ENCODE measurements at places on chromosomes 6 and 20. TPM values are rescaled to one million over a fixed set of nuclear protein-coding genes. Genes with fewer than 3 reads are reported as not detected.

DNA sequence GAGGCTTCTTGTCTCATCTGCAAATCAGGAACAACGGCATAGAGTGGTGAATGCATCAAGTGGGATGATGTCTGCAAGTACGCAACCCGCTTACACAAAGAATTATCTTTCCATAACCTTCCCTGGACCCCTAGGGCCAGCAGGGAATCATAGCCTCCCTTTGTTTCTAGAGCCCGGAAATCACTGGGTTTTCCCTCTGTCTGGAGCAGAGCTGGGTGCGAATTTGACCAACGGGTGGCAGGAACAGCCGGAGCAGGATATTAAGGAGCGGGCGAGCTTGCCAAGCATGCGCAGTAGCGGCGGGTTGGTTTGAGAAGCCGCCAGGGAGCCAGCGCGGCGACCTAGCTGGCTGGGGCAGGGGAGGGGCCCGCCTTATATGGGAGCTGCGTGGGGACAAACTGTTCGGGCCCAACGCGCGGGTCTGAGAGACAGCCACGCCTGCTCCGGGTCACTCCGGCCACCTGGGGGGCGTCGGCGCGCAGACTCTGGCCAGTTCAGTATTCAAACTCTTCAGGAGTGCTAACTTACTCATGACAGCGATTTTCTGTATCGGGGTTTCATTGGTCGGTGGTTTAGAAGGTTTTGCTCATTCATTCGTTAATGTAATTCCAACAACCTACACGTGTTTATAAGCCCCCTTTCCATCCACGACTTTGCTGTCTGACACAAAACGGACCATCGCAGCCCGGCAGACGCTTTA, 1.6 kb upstream of the KIF16B start:
- H3K36me3 ChIP-seq, result no peaks in the 10 kb centered on the region
- peaks cover 6% of the 10 kb centered on the region for H3K4me1 ChIP-seq
- peak overlapping the region; percentile 22 for H3K27ac ChIP-seq
- DNase-seq, result peak; percentile 85
- H3K27me3 ChIP-seq, result no peaks in the 10 kb centered on the region

DNA sequence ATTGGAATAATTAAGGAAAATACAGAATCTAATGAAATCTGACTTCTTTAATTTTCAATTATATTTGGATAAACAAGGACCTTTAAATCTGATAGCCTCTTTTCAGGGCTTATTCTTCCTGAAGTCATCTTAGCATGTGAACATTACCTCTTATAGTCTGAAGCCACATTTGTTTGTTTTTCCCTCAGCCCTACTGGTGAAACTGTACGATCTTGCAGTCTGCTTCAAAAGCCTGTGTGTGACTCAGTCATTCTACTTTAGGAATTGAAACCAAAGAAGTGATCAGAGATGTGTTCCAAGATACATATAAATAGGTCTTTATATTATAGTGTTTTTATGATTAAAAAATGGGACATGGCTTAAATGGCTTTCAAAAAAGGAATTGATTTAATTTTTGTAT, 67.5 kb downstream of the MACROD2 start:
- no peaks in the 10 kb centered on the region for H3K27me3 ChIP-seq
- no peak for DNase-seq
- no peaks in the 10 kb centered on the region for H3K4me1 ChIP-seq
- H3K27ac ChIP-seq, result no peak overlapping the region

- peaks cover 60% of the 10 kb centered on the region for H3K27me3 ChIP-seq
- H3K27ac ChIP-seq, result no peak overlapping the region
- no peak overlapping the region for H3K4me3 ChIP-seq
- no peaks in the 10 kb centered on the region for H3K4me1 ChIP-seq
These were observed 8.3 kb downstream of the OR2H1 start for GRCh38 chr6:29465279-29465678.

DNA sequence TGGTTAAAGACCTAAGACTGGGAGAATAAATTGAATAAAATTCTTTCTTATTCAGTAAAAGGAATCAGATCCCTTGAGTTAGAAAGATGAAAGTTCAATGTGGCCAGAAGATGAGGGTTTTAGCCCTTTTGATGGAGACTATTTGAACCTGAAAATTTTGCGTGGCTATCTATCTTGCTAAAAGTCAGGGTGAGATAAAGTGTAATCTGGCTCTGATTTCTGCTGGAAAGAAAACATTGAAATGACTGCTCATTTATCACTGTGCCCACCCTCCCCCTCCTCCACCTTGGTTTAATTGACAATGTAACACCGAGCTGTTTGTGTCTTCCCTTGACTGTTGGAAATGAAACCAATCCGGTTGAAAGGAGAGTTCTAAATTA, 32.9 kb upstream of the TCF21 start:
- H3K27me3 ChIP-seq, result peaks cover 75% of the 10 kb centered on the region
- no peaks in the 10 kb centered on the region for H3K4me1 ChIP-seq
- no peaks in the 10 kb centered on the region for H3K36me3 ChIP-seq
- no peak overlapping the region for H3K4me3 ChIP-seq

DNA sequence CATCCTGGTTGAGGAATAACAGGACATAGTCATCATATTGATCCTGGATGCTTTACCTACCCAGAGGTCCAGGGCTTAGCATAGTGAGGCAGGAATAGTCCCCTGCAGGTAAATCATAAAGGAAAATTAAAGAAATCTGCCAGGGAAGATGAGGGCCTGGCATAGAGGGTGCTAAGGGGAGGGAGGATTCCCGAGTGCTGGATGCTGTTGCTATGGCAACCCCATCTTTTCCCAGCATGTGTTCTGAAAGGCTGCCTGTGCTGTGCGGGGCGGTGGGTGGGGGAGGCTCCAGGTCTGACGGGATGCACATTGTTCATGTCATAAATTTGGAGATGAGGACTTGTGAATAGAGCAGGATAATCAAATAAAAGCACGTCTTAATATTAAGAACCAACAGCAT, 212.6 kb upstream of the PCSK2 start:
- no peak overlapping the region for H3K27ac ChIP-seq
- no peaks in the 10 kb centered on the region for H3K27me3 ChIP-seq

Gene EFCAB8
- total RNA-seq, result 0.13 TPM

Gene MTO1
- 44.1 TPM for total RNA-seq

- no peak overlapping the region for H3K27ac ChIP-seq
- H3K27me3 ChIP-seq, result no peaks in the 10 kb centered on the region
- no peaks in the 10 kb centered on the region for H3K36me3 ChIP-seq
- H3K4me1 ChIP-seq, result no peaks in the 10 kb centered on the region
- H3K4me3 ChIP-seq, result no peak overlapping the region
These were observed 10.6 kb downstream of the FARS2 start for GRCh38 chr6:5271926-5272325.

- no peaks in the 10 kb centered on the region for H3K36me3 ChIP-seq
- H3K4me3 ChIP-seq, result no peak overlapping the region
- H3K27ac ChIP-seq, result no peak overlapping the region
- DNase-seq, result no peak
- no peaks in the 10 kb centered on the region for H3K27me3 ChIP-seq
- no peaks in the 10 kb centered on the region for H3K4me1 ChIP-seq
These were observed 105.5 kb downstream of the DLL1 start for GRCh38 chr6:170185175-170185978.

- no peak overlapping the region for H3K27ac ChIP-seq
- H3K36me3 ChIP-seq, result no peaks in the 10 kb centered on the region
- peaks cover 3% of the 10 kb centered on the region for H3K4me1 ChIP-seq
- peaks cover 78% of the 10 kb centered on the region for H3K27me3 ChIP-seq
- DNase-seq, result peak; percentile 32
- peak overlapping the region; percentile 58 for H3K4me3 ChIP-seq
These were observed 343 bp downstream of the SNAP91 start for GRCh38 chr6:83708546-83708969.

DNA sequence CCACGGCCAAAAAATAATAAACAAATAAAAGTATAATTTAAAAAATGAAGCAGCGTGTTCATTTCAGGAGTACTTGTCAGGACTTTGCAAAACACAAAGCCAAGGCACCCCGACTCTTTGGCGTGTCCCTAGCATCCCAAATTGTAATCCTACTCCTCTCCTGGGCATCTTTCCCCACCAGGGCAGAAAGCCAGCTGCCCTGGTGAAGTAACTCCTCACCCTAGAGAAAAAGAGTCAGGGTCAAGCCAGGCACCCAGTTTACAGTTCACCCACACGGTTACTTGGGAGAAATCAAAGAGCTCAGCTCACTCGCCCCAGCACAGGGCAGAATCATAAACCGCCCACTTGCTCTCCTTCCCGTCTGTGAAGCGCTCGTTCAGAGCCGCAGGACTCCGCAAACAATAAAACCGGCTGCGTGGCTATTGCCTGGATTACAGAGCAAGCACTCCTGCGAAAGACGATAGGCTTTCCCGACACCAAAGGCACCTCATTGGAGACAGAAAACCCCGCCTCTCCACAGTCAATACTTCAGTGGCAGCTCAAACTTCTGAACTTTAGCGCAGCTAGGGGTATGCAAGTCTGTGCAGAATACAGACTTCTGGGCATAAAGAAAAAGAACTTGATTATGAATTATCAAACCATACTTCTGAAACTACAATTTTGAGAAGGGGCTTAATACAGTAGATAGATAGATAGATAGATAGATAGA, 73.0 kb upstream of the NHSL1 start:
- H3K27me3 ChIP-seq, result no peaks in the 10 kb centered on the region
- H3K27ac ChIP-seq, result no peak overlapping the region
- peaks cover 28% of the 10 kb centered on the region for H3K4me1 ChIP-seq
- peak; percentile 94 for DNase-seq
- no peaks in the 10 kb centered on the region for H3K36me3 ChIP-seq

GRCh38 chr6:90369024-90369519, 72.4 kb upstream of the BACH2 start:
- no peaks in the 10 kb centered on the region for H3K36me3 ChIP-seq
- H3K4me1 ChIP-seq, result peaks cover 7% of the 10 kb centered on the region
- DNase-seq, result peak; percentile 91
- no peak overlapping the region for H3K4me3 ChIP-seq
- no peak overlapping the region for H3K27ac ChIP-seq
- H3K27me3 ChIP-seq, result no peaks in the 10 kb centered on the region

- no peaks in the 10 kb centered on the region for H3K4me1 ChIP-seq
- H3K4me3 ChIP-seq, result no peak overlapping the region
- H3K27ac ChIP-seq, result no peak overlapping the region
- no peak for DNase-seq
- no peaks in the 10 kb centered on the region for H3K27me3 ChIP-seq
These were observed 165.6 kb downstream of the ATXN1 start for GRCh38 chr6:16595514-16596120.

Gene ANKRD60
- total RNA-seq, result not detected
